ENCODE measurements at places on chromosomes 6 and 20. TPM values are rescaled to one million over a fixed set of nuclear protein-coding genes. Genes with fewer than 3 reads are reported as not detected.

The GMPR gene
- total RNA-seq = 2.1 TPM

The TFAP2B gene
- not detected for total RNA-seq

The TULP1 gene
- not detected for total RNA-seq

The GJA1 gene
- not detected for total RNA-seq

DNA sequence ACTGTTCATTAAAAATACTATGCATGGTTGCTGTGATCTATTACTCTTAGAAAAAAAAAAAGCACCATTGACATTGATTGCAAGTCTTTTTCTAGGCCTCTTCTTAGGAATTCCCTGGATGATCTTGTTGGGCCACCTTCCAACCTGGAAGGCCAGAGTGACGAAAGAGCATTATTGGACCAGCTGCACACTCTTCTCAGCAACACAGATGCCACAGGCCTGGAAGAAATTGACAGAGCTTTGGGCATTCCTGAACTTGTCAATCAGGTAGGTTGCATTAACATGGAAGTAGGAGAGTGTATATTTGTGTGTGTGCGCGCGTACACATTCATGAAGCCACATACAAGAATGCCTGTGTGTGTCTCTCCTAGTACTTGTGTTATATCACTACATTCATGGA, 140.4 kb downstream of the NCOA3 start:
- no peak for DNase-seq

GRCh38 chr6:8764733-8765132, 329.4 kb upstream of the SLC35B3 start:
- no peak for DNase-seq

DNA sequence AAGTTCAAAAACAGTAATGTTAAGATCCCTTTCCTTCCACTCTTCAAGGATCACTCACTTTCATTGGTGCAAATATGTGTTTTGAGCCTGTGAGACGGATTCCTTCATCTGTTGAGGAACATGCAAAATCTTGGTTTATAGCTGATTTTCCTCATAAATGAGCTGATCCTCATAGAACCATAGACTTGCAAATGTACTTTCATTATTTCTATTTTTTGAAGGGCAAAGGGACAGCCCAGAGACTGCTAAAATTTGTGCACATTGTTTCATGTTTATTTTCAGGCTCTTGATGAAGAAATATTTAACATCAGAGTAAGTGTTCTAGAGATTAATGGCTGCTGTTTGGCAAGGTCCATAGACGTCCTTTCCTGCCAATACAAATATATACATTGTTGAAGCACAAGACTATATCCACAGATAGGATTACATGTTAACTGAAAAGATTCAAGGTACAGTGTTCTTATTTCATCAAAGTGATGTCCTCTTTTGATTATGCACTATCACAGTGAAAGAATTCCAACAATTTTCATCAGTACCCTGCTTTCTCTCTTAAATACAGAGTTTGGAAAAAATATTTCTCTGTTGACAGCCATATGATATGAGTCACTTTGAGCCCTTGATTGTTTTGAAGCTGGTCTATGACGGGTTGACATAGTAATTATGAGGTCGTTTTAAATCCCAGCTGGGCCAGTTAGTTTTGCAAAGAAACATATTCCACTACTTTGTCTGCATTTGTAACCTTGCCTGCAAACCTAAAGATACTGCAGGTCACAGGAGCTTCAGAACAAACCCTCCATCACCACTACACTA, 95.7 kb downstream of the FILIP1 start:
- no peak for DNase-seq

GRCh38 chr6:3843379-3844096, 5.6 kb upstream of the FAM50B start:
- no peak for DNase-seq

GRCh38 chr6:87628881-87629280, 38.9 kb downstream of the ORC3 start:
- no peak for DNase-seq

DNA sequence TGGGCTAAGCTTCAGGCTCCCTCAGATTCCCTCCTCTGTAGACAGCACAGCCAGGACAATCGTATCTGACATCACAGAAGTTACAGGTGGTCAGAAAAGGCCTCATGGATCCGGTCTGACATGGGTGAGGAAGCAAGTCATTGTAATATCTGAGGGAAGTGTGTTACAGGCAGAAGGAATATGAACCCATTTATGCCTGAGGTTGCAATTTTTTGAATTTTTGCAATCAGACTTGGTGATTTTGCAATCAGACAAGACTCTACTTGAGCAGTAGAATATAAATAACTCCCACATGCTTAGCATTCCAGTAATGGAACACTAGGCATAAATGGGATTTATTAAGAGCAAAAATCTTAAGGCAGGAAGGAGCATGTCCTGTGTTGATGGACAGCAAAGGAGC, 52.1 kb downstream of the CBLN4 start:
- DNase-seq = no peak

- no peak for DNase-seq
Observed at GRCh38 chr6:83086751-83087150, 19.3 kb downstream of the DOP1A start.

- DNase-seq = no peak
Observed at GRCh38 chr6:41335943-41336342, 535 bp downstream of the NCR2 start.

- DNase-seq = no peak
Observed at GRCh38 chr6:52531834-52532233, 45.0 kb downstream of the TRAM2 start.
